NCI-H2107 (cell line): ENCODE measurements at places on chromosomes 7 and 10.

DNA sequence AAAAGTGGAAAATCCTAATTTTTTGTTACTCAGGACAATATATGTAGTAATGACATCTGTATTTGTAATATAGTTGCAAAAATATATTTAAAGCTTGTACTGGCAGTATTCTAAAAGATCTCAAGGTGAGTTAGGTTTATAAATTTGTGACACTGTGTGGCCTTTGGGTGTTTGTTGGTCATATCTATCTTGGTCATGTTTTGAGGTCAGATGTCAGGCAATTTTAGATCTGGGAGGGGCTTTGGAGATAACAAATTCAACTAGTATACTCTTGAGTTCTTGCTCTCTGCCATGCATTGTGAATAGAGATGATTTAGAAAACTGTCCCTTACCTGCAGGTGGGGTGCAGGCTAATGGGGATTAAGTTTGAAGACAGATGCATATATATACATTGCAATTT lies 3.1 kb downstream of the TBC1D12 start:
- no peak for DNase-seq

GRCh38 chr10:66788178-66788987 lies 137.5 kb upstream of the LRRTM3 start:
- no peak for DNase-seq

- DNase-seq: no peak
Observed at GRCh38 chr7:128796327-128796726, 4.6 kb downstream of the CCDC136 start.

GRCh38 chr7:68717176-68717575 lies 881.1 kb upstream of the AUTS2 start:
- DNase-seq: no peak

DNA sequence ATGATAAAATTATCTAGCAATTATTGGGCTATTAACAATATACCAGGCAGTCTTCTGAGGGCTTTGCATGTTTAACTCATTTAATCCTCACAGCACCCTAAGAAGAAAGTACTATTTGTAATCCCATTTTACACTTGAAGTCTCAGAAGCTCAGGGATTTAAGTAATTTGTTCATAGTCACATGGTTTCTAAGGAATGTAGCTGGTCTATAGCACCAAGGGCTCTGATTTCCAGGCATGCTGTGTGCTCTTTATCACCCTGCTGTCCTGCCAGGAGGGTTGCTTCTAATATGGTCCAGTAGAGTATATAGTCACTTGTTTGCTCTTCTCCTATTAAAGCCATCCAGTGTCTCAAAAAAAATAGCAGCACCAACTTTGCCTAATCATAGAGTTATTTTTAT lies 417.2 kb downstream of the PLXDC2 start:
- no peak for DNase-seq

DNA sequence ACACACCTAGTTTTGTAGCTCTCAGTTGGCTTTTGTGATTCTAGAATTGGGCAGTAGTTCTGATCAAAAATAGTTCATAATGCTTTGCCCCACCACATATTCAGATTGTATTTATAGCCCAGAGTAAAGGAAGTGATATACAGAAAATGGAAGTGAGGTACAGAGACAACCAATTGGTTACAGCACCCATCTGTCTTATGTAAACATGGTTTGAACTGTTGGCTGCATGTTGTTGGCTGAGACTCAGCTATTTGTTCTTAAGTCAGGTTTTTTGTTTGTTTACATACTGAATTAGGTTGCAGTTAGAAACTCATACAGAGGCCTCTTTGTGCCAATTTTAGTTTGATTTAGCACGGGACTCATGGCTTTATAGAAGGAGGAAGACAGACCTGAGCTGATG lies 158.9 kb upstream of the GPR26 start:
- no peak for DNase-seq

- no peak for DNase-seq
Observed at GRCh38 chr10:11875494-11876281, 52.5 kb downstream of the PROSER2 start.

GRCh38 chr7:101564778-101565211 lies 64.3 kb downstream of the MYL10 start:
- no peak for DNase-seq

GRCh38 chr7:140923358-140924006 lies 1.2 kb downstream of the BRAF start:
- DNase-seq: no peak

GRCh38 chr10:108608860-108609259 lies 1314.5 kb downstream of the XPNPEP1 start:
- no peak for DNase-seq

DNA sequence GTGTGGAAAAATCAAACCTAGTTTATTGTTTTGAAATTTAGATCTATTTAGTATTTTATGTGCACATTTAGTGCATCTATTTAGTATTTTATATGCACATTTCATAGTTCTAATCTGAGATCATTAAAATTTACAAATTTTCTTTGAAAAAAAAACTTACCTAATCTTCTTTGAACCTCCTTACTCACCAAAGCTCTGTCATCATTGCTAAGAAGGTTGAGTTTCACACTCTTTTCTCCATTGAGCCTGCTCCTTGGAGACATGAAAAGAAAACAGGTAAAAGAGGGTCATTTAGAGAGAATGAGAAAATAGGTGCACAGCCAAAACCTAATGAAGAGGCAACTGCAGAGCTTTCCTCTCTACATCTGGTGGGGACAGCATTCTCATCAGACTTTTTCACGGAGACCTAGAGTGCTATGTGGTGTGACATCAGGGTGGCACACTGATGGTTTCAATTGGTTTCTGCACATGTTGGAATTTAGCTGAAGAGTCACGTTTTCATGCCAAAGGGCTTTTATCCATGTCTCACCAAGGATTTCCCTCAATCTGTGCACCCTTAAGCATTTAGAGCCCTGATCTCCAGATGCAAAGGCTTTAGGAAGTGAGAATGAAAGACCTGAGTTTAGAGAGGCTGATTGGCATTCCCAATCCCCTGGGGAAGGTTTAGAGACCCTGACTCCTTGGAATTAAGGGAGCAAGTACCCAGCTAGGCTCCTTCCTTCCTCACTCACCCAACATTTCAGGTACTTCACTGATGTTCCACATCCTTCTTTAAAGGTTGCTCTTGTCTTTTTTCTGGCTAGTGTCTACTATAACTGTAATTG lies 89.2 kb upstream of the CAPZA2 start:
- DNase-seq: no peak

GRCh38 chr7:148304456-148304855 lies 286.1 kb upstream of the C7orf33 start:
- no peak for DNase-seq

DNA sequence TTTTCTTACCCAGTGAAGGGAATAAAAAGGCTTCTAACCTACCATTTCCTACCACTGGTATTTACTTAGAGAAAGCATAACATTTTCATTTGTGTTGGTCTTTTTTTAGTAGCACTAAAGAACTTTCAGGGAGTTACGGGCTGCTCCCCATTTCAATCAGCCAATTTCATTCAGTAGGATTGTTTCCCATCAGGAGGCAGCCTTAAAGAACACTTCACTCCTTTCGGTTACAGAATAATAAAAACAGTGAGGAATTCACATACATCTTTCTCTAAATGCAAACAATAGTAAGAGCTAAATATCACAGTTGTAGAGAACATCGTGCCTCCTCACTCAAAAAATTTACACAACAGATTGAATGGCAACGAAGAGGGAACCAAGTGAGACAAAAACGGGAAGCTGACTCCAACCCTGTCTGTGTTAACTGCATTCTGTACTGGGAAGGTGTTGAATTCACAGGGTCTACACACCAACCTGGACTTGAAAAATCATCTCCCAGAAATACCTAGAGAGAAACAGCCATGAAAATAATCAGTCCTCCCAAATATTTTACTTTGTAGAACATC lies 55.5 kb upstream of the ABLIM1 start:
- DNase-seq: no peak

GRCh38 chr7:40804477-40805215 lies 669.8 kb downstream of the SUGCT start:
- DNase-seq: no peak

DNA sequence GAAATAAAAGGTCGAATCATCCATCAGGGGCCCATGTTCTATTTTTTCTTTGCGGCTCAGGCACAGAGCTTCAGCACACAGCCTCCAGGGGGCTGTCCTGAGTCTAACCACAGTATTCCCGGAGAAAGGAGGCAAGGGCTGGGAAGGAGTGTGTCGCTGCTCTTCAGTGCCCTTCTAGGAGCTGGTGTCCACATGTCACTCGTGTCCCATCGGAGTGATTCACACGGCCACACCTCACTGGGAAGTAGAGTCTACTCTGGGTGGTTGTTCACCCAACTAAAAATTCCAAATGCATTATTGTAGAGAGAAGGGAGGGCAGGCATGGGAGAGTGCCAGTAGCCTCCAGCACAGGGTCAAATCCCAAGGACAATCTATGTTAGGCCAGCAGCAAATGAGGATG lies 114.8 kb upstream of the LANCL2 start:
- no peak for DNase-seq

DNA sequence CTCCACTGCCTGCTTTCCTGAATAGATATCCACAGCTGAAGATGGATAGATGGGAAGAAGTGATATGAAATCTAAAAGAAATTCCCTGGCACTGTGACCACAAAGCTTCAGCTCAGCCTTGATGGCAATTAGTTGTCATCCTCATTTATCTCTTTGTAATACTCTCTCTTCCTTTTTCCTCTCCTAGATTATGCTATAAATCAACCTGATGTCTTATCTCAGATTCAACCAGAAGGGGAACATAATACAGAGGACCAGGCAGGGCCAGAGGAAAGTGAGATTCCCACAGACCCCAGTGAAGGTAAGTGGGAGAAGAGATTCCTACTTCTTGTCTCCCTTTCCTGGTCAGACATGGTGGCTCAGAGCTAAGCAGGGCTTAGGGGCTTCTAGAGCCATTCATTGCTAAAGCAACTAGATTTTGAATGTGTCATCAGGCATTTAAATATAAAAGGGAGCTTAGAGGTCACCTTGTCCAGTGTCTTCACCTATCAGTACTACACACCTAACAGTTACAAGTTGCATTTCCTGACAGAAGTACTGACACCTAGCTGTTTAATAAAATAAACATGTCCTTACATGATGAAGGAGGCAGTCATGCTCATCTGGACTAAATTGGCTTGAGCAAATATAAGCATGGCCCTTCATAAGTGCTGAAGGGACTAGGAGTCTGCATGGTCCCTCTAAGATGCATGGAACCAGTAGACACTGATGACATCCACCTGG lies 19.5 kb downstream of the ZNF398 start:
- DNase-seq: no peak

- DNase-seq: no peak
Observed at GRCh38 chr7:40828686-40829600, 694.1 kb downstream of the SUGCT start.

GRCh38 chr10:62130948-62131347 lies 137.7 kb downstream of the RTKN2 start:
- DNase-seq: no peak

GRCh38 chr7:35003679-35004303 lies 33.5 kb downstream of the DPY19L1 start:
- DNase-seq: peak; percentile 61

GRCh38 chr7:37786741-37787569 lies 61.4 kb upstream of the NME8 start:
- no peak for DNase-seq

GRCh38 chr7:13948019-13948801 lies 41.3 kb downstream of the ETV1 start:
- DNase-seq: no peak

GRCh38 chr10:87177-88080 lies 38.3 kb upstream of the TUBB8 start:
- no peak for DNase-seq

DNA sequence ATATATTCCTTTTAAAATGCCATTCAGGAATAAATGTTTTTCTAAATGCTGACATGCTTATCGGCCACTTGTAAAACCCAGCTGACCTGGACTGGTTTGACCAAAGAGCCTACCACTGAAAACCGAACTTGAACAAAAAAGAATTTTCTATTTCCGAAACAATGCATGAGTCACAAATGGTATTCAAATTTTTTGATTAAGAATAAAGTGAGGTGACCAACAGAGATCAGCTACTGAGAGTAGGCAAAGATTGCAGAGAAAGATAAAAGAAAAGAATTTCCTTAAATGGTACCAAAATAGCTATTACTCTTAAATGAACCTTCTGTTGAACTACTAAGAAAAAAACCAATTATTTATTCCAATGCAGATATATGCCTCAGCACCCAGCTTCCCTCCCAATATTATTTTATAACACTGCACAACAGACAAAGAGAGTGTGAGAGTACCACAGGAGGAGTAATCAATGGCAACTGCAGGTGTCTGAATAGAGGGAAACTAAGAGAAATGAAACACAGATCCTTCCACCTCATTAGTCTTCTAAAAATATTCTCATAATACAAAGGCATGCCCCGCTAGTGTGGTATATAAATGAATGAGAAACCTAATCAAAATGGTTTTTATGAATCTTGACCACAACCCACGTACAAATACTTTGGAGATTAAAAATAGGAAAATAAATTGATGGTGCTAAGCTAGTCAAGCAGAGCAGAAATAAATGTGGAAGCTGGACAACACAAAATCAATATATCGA lies 20.1 kb downstream of the OSBPL3 start:
- no peak for DNase-seq

- DNase-seq: peak; percentile 26
Observed at GRCh38 chr7:69620063-69620462, 21.8 kb downstream of the AUTS2 start.

- peak; percentile 47 for DNase-seq
Observed at GRCh38 chr7:104231054-104232046, 23.5 kb upstream of the ORC5 start.

GRCh38 chr7:140294454-140294853 lies 103.9 kb downstream of the SLC37A3 start:
- DNase-seq: no peak

DNA sequence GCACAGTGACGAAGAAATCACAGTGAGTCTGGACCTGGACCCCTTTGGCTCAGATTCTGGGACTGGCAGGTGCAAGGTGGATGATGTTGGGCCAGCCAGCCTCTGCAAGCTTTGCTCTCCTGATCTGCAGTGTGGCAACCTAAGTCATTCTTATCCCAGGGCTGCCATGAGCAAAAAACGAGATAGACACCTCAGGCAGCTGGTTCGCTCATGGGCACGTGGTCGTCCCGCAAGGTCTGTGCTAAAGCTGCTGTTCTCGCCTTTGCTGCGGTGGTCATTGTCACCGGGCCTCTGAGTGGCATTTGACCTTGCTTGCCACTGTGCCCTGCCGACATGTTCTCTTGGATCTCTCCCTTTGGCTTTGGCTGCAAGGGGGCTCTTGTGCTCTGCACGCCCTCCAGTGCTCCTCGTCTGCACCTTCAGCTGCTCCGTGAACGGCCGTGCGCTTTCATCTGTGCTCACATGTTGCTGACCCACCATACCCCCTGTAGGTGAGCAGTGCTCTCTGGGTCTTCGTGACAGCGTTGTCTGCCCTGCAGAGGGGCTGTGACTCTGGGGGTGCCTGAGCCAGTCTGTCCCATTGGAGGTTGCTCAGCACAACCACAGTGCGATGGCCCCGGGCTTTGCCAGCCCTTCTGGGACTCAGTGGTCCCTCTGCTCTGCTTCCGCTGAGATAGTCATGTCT lies 317.0 kb downstream of the GLRX3 start:
- DNase-seq: no peak
